ENCODE measurements at places on chromosomes 3 and 15. TPM values are rescaled to one million over a fixed set of nuclear protein-coding genes. Genes with fewer than 3 reads are reported as not detected.

GRCh38 chr3:182683453-182683852, 109.9 kb upstream of the ATP11B start:
- DNase-seq = peak; percentile 51

IL5RA gene
- 0.70 TPM for total RNA-seq

DNA sequence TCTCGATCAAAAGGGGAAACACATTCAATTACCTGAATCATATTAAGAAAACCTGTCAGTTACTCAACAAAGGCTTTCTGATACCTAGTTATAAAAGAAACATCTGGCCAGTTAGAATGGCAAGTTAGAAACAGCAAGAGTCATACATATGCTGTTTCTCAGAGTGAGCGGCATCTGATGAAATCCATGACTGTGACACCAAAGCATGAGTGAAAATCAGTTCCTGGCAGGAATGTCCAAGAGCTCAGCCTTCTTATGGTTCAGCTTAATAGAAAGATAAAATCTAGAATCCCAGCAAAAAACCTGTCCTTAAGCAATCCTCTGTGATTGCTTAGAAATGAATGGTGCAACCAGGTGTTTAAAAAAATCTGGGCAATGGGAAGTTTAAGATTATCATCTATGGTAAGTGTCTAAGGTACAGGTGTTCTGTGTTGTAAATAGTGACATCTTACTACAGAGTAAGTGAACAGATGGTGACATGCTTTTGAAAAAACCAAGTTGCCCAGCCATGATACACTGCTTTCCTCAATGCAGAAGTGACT, 18.8 kb downstream of the B4GALT4 start:
- no peak for DNase-seq

DNA sequence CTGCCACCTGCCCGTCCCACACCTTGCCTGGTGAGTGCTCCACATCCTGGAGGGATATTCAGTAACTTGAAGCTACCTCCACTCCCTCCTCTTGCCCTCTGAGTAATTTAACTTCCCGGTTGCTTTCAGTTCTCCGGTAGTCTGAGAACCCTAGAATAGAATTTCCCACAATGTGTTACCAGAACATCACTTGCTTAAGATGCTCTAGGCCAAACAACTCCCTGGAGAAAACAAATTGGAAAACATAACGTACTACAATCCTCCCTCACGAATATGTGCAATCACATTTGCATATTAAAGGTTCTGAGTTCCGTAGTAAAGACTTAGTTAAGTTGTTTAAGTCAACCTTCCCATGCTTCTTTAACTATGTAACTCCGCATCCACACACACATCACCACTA, 44.8 kb downstream of the SLCO2A1 start:
- DNase-seq = no peak

DNA sequence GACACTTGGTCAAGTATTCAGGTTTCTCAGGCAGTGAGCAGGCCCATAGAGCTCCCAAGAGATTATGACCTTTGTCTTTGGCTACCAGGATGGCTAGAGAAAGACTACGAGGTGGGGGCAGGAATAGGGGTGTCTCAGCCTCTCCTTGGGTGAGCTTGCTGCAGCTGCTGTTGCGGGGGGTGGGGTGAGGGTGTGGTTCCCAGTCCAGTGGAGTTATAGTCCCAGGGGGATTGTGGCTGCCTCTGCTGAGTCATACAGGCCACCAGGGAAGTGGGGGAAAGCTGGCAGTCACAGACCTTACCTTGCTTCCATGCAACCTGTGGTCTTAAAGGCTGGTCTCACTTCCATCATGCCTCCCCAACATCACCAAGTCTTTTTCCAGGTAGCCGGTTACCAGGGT, 31.7 kb downstream of the ATP2C1 start:
- DNase-seq = no peak

- peak; percentile 56 for DNase-seq
Observed at GRCh38 chr3:32296251-32297204, 58.0 kb downstream of the CMTM8 start.

- no peak for DNase-seq
Observed at GRCh38 chr3:31522152-31522551, 10.6 kb upstream of the STT3B start.

DNA sequence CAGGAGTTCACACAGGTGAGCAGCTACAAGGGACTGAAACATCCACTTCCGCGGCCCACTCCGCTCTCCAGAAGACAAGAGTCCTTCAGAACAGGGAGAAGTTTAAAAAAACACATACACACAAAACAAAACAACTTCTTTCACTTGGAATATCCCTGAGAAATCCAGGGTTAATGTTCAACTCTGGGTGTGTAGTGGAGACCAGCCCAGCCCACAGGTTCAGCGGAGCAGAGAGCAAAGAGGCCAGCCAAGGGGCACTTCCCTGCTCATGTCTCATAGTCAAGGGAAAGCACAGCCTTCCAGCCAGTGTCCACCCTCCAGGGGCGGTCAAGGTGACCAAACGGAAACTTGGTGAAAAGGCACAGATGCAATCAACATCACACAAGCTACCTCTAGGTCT, 41.6 kb downstream of the WNT5A start:
- DNase-seq = no peak

SIDT1 gene
- total RNA-seq = 16.6 TPM

DNA sequence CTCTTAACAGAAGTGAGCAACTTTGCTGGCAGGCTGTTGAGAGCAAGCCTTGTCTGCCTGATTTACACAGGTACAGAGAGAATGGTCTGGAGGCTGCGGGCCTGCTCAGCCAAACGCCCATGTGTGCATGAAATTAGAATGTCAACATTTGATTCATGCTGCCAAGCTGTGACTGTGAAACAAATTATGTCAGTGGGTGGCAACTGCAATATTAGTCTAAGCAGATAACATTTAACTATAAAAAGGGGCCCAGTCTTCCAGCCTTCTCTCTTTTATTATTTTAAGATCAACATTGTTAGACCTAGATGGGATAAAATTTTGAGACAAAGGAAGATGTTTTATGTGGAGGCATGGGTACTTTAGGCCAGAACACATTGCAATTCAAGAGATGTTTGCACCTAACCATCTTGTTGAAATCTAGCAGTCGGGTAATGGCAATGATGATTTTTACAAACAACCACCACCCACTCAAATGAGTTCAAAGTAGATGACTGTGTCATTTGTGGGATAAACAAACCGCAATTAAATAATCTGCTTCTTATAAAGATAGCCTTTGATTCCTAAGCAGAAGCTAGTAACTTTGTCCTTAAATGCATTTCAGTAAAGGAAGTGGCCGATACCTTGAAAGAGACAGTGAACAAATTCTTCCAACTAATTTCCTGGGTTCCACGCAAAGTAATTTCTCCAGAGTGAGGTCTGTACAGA, 70.2 kb downstream of the FOXB1 start:
- DNase-seq = no peak

DNA sequence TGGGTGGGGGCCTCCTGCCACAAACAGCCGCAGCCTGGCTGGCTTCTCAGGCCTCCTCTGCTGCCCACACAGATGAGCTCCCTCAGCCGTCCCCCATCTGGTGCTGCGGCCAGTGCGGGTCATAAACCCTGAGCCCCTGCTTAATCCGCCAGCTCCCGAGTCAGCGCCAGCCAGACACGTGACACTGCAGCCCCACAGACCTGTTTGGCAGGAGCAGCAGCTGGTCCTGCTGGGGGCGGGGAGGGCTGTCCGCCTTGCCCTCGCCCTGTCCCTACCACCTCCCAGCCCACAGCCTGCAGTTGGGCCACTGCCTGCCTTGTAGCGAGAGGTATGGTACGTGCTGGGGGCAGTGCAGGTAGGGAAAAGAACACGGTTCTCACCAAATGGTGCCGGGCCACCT, 86.2 kb downstream of the IQSEC1 start:
- DNase-seq = no peak

SCAPER gene
- 15.5 TPM for total RNA-seq

- no peak for DNase-seq
Observed at GRCh38 chr3:30510596-30510995, 95.8 kb upstream of the TGFBR2 start.

- DNase-seq = no peak
Observed at GRCh38 chr3:55724407-55724784, 237.3 kb upstream of the WNT5A start.

RAB8B gene
- 169 TPM for total RNA-seq

GRCh38 chr15:45884289-45884688, 249.5 kb downstream of the SQOR start:
- DNase-seq = no peak

DNA sequence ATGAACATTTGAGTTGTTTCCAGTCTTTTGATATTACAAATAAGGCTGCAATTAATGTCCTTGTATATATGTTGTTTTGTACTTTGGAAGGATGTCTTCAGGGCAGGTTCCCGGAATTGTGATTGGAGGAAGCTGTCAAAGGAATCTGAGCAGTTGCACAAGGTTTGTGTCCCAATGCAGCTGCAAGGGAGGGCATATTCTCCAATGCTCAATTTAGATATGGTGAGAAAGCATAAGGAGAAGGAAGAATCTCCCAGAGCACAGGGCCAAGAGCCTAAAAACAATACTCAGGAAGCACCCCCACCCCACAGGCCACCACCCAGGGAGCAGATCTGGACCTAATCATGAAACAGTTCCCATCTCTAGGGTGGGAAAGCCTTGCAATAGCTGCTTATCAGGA, 228.0 kb upstream of the LRRFIP2 start:
- DNase-seq = no peak

DNA sequence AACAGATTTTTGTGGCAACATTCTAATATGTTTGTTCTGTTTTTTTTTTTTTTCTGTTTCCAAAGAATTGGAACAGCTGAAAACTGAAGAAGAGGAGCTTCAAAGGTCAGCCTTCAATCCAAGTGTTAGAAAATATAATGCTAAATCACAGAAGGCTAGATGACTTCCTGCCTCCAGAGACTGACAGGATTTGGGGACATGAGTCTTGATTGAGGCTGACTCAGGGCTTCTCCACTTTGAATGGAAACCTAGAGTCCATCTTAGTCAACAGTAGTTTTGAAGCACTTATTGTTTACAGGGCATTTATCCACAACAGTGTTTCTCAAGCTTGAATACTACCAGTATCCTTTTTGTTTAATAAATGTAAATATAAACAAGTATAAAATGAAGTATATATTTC, 44.5 kb upstream of the RAD51 start:
- no peak for DNase-seq

GRCh38 chr15:78638658-78639314, 2.2 kb downstream of the CHRNB4 start:
- DNase-seq = peak; percentile 27

- no peak for DNase-seq
Observed at GRCh38 chr15:39692356-39693327, 90.0 kb downstream of the FSIP1 start.

GRCh38 chr3:64224826-64225610, at the start of gene PRICKLE2:
PRICKLE2 (minus strand) TSS chr3:64225466; CDS start chr3:64198927, 26,539 bp downstream.
- no peak for DNase-seq

DNA sequence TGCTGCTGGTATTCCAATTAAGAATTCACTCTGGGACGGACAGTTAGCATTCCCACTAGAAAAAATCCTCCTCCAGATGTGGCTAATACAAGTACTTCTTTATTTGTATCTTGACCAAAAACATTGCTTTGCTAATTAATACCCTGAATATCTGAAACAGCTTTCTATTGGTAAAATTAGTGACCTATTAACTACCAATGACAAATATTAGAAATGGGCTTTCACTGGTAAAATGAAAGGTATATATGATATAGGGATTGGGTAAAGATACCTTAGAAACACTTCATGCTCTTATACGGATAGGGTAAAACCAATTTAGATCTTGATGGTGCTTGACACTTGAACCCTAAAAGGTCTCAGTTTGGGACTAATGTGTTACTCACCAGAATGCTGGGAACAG, 52.3 kb downstream of the CRTAP start:
- no peak for DNase-seq
